ENCODE measurements at places on chromosomes 5 and 9.

DNA sequence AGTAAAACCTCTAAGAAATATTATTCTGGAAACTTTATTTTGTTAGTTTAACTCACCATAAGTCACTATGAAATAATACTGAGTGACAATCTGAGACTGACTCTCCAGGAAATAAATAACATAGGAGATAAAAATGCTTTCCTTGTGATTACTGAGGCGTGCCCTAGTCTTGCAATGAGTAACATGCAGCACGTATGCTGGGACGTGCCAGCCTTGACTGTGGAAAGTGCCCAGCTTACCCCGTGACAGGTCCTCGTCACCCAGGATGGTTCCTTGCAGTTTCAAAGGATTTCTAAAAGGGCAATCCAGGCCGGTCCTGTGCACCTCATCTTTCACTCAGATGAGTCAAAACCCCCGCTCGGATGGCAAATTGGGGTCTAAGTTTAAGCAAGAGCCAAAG lies 720.8 kb upstream of the ADAMTS16 start:
- no peak for DNase-seq

DNA sequence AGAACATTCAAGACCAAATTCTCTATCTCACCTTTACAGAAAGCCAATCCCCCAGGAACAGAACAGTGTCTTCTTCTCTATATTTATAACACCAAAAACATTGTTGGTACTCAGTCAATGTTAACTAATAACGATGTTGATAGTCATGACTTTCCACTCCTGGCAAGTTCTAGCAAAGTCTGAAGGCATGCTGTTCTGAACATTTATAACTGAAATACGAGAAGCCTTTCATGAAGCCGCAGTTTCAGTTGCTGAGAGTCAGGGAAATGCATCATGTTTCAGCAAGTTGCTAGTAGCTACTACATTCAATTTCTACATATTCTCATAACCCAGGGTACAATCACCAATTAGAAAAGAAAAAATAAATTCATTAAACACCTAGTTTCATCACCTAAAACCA lies 301.4 kb downstream of the PDE4D start:
- DNase-seq, result peak; percentile 11

DNA sequence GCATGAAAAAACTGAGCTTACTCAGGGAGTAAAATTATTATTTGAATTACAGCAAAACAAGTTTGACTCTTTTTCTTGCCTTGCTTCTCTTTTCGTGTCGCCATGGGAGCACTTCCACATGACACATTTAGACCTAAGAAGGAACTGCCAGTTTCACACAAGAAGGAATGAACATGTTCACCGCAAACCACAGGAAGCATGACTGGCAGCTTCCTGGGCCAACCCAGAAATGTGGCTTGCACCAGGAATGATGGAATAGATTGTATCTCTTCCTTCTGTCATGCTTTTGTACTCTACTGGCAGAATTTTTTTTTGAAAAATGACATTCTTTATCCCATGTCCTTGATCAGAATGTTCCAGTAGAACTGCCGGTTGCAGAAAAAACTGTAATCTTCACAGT lies 32.9 kb upstream of the MAN2A1 start:
- DNase-seq, result peak; percentile 83

GRCh38 chr9:124102363-124102762 lies 90.8 kb downstream of the LHX2 start:
- no peak for DNase-seq

- DNase-seq, result no peak
Measured at GRCh38 chr5:176535101-176535663, 2.0 kb downstream of the RNF44 start.

DNA sequence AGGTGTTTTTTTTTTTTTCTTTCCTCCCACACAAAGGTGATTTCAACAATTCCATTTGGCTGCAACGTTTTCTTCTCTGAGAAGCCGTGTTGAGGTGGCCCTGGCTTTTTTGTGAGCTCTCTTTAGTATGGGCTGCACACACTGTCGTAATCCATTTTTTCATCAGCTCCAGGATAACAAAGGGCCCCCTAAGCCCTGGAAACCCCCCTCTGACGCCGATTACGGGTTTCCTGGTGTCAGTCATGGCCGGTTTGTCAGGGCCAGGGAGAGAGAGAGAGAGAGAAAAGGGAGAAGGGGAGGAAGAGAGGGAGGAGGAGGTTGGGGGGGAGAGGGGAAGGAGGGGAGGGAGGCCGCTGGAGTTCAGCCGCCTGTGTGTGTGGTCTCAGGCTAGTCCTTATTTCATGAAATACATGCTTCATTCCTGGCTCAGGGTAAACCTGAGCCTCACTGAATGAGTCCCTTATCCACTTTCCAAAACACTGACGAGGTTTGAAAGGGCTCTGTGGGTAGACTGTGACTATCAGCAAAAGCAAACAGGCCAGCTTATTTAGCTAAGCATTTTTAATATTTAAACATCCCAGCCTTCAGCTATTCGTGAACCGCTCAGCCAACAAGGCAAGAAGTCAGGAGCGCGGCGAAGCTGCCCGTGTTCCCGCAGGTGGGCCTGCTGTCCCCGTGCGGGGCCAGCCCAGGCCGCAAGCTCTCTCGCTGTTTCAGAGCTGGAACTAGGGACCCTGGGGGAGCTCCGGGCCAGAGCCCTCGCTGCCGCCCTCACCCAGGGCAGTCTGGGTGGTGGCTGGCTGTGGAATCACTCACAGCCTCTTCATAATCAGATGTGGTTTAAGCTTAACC lies 172.8 kb downstream of the ERCC6L2 start:
- no peak for DNase-seq

DNA sequence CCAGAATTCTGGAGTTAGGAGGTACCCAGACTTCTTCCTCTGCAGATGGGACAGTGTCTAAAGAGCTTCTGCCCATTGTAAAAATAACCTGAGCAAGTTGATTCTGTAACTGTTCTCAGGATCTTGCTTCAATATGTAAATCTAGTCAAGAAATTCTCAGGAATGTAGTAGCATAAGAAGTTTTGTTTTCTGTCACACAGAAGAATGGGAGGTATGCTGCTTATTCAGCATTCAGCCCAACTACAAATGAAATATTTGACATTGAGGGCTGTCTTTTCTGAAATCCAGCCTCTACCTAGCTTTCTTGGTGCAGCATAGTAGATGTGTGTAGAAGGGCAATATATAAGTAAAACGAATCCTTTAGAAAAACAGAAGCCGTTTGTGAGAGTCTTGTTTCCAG lies 13.8 kb downstream of the MACIR start:
- DNase-seq, result peak; percentile 20

GRCh38 chr5:116044073-116044472 lies 11.8 kb downstream of the ARL14EPL start:
- DNase-seq, result no peak

DNA sequence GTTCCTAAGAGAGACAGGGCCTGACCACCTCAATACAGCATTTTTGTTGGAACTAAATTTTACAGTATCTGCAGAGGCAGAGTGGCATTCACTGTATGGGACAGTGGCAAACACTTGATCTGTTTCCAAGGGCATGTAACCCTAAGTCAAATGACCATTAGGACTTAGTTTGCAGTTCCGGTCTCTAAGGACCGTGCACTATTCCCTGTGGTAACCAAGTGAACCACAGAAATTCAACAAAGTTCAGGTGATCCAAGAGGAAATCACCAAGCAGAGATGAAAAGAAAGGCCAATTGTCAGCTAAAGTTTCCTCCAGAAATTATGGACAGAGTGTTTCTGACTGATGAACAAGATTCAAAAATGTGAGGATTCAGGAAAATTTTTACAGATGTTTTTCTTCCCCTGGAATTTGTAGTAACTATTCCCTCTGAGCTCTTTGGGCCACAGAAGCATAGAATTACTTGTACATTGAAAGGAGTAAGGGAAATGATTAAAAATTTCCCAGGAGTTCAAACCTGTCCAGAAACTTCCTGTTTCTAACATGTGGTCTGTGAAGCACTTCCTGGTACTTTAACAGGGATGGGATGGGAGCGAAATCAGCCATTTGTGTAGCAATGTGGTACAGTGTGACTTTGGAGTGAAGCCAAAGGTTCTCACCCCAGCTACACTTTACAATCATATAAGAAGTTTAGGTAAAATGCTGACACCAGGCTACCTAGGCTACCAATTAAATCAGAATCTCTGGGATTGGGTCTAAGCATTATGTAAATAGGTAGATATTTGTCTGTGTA lies 266.1 kb upstream of the MAP3K1 start:
- no peak for DNase-seq

DNA sequence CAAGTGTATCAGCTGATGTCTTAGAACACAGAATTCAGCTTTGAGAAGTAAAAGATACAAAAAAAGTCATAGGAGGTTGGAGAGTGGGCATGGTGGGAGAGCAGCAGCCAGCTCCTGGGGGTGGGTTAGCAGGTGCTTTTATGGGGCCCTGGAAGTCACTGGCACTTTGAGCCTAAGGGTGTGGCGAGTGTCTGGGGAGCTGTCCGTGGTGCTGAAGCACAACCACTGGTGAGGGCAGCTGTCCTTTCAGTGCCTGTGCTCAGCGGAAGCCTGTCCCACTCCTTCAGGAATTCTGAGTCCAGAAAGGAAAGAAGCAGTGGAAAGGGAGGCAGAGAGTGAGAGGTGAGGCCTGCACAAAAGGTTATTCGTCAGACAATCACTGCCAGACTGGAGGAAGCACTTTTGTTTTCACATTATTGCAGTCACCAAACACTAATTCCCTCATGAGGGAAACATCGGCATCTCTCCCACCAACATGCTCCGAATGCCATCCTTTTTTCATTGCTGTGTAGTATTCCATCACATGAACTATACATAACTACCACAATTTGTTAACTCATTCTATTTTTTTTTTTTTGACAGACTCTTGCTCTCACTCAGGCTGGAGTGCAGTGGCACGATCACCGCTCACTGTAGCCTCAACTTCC lies 59.4 kb upstream of the RAPGEF1 start:
- DNase-seq, result peak; percentile 76

GRCh38 chr9:115262952-115263351 lies 145.0 kb upstream of the TNC start:
- no peak for DNase-seq

DNA sequence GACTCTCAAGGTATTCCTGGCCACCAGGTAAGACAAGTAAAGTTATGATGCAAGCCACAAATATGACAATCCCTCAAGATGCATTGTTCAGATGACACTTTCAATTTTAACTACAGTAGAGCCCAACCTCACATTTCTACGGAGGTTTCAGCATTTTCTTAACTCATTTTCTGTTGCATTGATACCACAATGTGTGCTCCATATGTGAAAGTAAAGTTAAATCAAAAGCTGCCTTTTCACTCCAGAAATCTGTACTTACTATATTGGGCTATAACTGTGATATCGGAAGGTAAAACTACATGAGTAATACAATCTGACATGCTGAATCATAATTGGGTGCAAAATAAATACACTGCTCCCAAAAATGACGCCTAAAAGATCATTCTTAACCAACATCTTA lies 333.6 kb upstream of the MEF2C start:
- no peak for DNase-seq

- peak; percentile 24 for DNase-seq
Measured at GRCh38 chr9:115882911-115883310, 270.7 kb upstream of the PAPPA start.

Measured in GM03348 (cell line).